ENCODE measurements at places on chromosomes 13 and 19.

DNA sequence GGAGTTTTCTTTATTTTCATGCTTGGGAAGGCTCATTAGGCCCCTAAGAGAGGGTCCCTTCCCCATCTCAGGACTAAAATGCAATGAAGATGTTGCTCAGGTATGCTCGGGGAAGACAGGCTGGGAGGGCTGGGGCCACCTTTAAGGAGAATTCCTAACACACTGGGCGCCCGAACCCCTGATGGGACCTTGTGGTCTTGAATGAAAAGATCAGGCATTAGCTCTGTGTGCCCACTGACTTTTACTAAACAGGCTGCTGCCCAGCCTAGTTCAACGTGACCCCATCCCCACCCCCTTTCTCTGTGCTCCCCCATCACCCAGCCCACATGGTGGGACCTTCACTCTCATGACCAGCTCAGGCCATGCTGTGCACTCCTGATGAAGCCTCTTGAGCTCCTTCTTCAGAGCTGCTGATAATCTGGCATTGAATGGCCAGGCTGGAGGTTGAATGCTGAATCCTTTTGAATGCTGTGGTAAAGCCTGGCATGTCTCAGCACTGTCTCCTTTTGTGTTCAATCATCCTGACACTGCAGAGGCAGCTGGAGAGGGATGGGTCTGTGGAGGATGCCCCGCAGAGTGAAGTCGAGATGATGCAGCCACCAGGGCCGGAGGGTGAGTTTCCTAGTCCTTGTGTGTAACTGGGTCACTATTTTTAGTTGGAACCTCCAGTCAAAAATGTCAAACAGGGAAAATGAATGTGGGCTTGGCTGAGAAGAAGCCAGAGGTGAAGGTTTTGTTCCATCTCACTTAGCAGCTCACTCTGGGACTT, 209.1 kb downstream of the UQCRFS1 start:
- DNase-seq = no peak

- DNase-seq = no peak
Measured at GRCh38 chr13:96741779-96742178, 252.5 kb downstream of the OXGR1 start.

DNA sequence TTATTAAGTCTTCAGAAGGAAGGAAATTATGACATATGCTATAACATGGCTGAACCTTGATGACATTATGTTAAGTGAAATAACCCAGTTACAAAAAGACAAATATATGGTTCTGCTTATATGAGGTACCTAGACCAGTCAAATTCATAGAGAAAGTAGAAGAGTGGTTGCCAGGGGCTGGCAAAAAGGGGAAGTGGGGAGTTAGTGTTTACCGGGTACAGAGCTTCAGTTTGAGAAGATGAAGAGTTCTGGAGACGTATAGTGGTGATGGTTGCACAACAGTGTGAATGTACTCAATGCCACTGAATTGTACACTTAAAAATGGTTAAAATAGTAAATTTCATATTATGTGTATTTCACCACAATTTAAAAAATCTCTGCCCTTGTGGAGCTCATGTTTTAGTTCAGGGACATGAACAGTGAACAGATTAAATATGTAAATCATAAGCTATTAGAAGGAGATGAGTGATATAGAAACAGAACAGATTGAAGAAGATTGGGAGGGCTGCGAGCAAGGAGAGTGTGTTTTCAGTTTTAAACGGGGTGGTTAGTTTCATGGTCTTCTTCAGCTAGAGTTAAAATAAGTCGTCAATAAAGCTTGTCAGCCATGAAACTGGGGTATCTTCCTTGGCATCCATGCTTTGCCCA, 355.2 kb downstream of the KCNRG start:
- DNase-seq = peak; percentile 10

GRCh38 chr13:25380082-25380481, 8.3 kb downstream of the ATP8A2 start:
- DNase-seq = no peak

DNA sequence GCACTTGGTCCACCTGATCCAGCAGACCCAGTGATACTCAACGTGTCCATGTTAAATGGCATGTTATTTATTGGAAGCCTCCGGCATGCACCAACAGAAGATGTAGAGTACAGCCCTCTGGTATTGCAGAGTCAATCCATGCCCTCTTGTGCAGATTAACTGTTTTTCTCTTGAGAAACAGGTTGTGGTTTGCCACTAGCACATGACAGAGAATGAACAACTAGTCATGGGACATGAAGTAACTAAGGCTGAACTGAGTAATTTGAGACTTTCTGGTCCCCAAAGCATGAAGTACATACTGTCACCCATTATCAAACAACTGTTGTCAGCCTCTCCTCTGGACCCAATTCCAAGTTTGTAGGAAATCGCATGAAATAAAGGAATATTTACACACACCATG, 3.2 kb downstream of the ZNF562 start:
- DNase-seq = no peak

DNA sequence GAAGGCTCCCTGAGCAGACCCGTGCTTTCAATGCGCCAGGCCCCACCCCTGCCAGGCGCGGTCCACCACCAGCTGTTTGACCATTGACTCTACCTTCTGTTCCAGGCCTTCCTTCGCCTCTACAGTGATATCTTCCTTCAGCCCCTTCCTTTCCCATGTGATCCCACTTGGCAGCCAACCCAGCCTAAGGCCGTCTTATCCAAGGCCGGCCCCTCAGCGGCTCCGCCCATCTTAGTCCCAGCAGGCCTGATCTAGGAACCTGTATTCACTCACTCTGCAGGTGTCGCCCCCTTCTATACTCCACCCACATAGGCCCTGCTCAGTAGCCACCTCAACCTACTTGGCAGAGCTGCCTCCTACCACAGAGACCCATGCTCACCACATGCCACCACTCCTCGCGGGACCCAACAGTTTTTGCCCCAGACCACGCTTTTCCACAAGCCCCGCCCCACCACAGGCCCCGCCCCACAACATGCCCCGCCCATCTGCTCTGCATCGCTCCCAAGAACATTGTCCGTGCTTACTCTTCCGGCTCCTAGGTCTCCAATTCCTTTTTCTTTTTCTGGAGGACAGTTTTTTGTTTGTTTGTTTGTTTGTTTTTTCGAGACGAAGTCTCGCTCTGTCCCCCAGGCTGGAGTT, 2.9 kb downstream of the RASIP1 start:
- no peak for DNase-seq
